NCI-H1417 (cell line): ENCODE measurements at places on chromosomes 1 and 21.

GRCh38 chr1:7399514-7400125 is 371.5 kb upstream of the VAMP3 start:
- no peak for DNase-seq

- no peak for DNase-seq
Observed at GRCh38 chr1:60390593-60391282, 317.2 kb upstream of the C1orf87 start.

DNA sequence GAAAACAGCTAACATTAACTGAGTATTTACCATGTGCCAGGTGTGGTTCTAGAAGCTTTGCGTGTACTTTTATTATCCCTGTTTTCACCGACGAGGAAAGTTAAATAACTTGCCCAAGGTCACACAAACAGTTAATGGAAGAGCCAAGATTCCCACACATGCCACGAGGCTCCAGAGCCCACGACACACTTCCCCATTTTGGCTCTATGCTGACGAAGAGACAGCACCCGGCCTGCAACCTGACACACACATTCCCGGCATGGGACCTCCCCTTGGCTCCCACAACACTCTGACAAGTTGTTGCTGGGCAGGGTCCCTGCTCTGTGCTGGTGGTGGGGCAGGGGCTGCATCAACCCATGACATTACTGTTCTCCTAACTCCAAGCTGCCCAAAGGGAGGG is 52.8 kb downstream of the RAP1GAP start:
- no peak for DNase-seq

GRCh38 chr21:41068967-41069642 is 98.9 kb upstream of the BACE2 start:
- DNase-seq: peak; percentile 96

DNA sequence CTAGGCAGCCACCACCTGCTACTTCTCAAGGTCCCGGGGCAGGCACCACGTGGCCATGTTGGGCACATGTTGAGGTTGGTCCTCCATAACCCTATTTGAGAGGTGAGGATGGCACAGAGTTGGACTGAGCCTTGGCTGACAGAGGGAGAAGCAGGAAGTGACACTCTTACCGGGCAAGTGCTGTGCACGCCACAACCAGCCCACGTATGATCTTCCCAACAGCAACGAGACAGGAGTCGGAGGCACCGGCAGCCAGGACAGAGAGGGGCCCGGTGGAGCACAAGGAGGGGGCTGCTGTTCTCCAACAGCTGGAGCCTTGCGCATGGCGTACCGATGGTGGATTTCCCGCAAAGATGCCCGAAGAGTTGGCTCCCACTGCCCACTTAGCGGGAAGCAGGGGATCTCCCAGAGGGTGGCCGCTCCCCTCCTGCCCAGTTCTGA is 3.4 kb downstream of the CLEC20A start:
- no peak for DNase-seq

DNA sequence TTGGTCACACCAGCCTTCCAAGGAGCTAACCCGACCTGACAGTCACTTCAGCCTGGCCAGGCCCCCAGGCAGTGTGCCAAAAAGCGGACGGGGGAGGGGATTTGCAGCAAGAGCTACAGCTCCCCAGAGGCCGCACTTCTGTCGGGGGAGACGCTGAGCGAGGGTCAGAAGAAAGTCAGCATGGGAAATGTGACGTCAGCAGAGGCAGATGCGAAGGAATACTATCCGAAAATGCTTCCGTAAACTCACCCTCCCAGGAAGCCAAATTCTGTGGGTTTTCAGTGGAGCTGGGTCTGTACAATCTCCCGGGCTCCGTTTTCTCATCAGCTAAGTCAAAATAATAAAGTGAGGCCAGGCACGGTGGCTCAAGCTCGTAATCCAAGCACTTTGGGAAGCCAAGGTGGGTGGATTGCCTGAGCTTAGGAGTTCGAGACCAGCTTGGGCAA is 28.5 kb upstream of the ECE1 start:
- peak; percentile 63 for DNase-seq

DNA sequence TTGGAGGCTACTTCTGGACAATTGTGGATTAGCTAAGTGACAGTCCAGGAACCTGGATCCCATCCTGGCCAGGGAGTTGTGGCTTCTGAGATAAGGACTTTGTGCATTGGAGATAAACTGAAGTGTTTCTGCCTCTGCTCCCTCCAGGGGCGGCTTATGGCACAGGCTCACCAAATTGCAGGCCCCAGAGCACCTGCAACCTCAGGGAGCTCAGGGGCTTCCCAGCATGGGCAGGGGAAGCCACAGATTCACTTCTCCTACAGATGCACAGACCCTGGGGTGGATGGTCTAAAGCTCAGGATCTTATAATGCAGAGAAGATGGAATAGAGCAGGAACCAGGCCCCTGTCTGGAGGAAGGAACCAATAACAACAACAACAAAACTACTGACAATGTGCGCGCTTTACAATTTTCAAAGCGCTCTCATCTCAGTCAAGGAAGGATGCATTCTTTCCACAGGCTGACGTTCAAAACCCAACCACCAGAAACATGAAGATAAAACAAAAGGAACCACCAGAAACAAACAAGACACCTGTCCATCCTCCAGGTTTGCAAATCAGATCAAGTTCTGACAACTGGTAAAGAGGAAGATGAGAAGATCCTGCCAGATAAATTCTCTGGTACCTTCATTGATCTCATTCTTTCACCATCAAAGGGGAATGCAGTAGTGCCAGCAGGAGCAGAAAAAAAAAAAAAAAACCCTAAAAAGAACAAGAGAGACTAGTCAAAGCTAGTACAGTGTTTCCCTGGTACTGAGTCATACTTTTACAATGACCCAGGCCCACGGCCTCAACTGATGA is 121.0 kb upstream of the IRF2BP2 start:
- no peak for DNase-seq

DNA sequence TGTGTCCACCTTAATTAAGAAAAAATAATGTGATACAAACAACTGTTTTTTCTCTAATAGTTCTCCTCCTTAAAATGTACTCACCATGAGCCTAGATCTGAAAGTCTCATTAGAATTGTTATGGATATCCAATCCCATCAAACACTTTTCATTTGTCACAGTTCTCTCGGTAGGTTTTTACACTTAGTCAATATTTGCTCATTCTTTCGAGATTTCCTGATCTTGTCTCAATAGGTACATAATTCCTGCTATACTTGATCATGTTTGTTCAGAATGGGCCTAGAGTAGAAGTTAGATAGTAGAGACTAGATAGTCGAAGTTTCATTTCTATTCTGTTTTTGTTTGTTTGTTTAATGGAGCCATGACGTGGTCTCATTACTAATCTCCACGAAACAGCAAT is 2005.7 kb downstream of the NCAM2 start:
- DNase-seq: peak; percentile 64
